ENCODE measurements at places on chromosomes 16 and 17.

GRCh38 chr17:4566785-4567184 is 6.4 kb upstream of the GGT6 start:
- peak; percentile 60 for DNase-seq

DNA sequence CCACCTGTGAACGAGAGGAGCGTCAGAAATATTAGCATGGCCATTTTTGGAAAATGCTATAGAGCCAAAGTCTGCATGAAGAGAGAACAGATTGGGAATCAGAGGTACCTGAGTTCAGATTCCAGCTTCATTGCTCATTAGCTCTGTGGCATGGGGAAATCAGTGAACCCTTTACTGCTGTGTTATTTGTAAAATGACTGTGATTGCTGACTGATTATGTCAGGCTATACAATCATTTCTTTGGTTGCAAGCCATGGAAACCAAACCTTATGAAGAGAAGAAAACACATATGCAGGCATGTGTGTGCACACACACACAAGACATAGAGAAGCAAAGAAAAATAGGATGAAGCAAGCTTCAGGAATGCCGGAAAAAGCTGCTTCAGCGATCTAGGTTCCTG is 101.4 kb upstream of the HSBP1 start:
- DNase-seq: peak; percentile 86

- no peak for DNase-seq
Measured at GRCh38 chr16:67407176-67407787, 9.0 kb downstream of the ZDHHC1 start.

DNA sequence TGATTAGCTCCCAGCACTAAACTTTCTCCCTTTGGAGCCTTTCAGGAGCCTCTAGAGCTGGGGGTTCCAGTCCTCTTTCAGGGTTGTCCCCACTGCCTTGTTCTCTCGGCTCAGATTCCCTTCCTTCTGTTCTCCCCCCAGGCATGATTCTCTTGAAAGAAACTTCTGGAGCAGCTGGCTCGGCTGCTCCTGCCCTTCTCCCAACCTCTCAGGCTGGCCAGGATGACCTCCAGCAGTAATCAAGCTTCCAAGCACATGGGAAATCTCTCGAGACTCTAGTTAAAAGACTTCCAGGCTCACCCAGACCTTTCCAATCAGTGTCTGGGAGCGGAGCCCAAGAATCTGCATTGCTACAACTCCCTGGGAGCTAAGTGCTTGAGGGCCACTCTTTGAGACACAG is 3.6 kb downstream of the SDK2 start:
- no peak for DNase-seq

GRCh38 chr16:84268291-84269040 is 26.2 kb upstream of the WFDC1 start:
- DNase-seq: no peak

- peak; percentile 65 for DNase-seq
Measured at GRCh38 chr16:1379304-1380076, 27.8 kb downstream of the GNPTG start.

DNA sequence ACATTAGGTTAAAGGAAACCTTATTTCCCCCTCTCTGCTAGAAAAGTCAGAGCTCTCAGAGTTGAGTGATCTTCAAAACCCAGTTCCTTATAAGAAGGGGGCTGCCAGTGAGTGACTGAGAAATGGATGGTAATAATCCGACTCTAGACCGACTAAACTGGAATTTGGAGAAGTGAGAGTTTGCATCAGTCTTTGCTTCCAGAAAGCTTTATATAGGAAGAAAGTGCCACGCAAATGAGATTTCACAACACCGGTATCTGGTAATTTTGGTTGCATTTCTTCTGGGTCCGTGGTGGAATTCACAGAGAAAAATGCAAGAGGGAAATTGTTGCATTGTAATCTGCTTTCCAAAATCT is 271.4 kb downstream of the MAF start:
- DNase-seq: no peak

- DNase-seq: no peak
Measured at GRCh38 chr17:74815550-74816370, 39.6 kb upstream of the NAT9 start.

GRCh38 chr17:73160980-73161630 is 3.7 kb upstream of the SSTR2 start:
- DNase-seq: no peak

- DNase-seq: peak; percentile 33
Measured at GRCh38 chr16:56608876-56609462, 585 bp downstream of the MT2A start.

DNA sequence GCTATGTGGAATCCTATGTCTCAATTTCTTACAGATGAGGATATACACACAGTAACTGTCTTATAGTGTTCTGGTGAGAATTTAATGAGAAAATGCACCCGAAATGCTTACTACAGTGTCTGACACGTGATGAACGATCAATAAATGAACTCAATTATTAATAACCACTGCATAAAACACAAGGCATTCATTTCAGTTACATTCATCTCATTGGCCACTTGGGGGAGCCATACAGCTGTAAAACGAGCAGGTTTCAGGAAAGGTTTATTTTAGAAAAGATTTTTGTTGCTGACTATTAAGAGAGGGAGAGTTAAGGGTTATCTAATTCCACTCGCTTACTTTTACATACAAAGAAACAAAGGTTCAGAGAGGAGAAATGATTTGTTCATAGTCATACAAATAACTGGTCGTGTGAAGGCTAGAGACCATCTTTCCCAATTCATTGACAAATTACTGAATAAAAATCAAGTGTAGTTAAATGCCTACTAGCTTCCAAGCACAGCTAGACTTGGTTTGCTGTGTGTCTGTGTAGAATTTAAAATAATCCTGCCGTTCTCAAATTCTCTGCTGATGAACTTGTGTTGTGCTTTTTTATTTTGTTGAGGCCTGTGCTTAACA is 160.1 kb downstream of the MAP2K4 start:
- peak; percentile 55 for DNase-seq

GRCh38 chr17:55518510-55518909 is 7.3 kb upstream of the SMIM36 start:
- DNase-seq: no peak

Measured in EL (cell line).